ENCODE measurements at places on chromosomes 3 and 15.

DNA sequence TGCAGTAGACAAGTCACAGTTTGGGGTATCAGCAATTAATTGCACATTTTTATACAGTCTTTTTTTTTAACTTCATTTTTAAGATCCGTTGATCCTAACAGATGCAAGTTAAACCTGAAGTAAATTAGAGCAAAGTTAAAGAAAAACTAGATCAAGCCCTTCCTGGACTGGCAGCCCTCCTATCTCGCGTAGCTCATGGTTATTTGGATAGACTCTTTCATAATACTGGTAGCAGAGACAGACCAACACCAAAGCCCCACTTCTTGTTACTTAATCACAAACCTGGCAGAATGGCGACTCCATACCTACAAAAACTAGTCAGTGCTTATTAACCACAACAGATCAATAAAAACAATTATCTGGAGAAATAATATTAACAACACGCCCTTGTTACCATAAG lies 26.8 kb downstream of the SOX2 start:
- DNase-seq = no peak

GRCh38 chr3:179027326-179027900 lies 44.2 kb downstream of the ZMAT3 start:
- DNase-seq = no peak

- DNase-seq = no peak
Observed at GRCh38 chr3:55574671-55575070, 87.6 kb upstream of the WNT5A start.

GRCh38 chr15:67768313-67768977 lies 56.9 kb upstream of the SKOR1 start:
- no peak for DNase-seq

- DNase-seq = no peak
Observed at GRCh38 chr15:72907733-72908132, 124.2 kb upstream of the ADPGK start.

GRCh38 chr3:70556056-70556455 lies 243.6 kb upstream of the MDFIC2 start:
- DNase-seq = no peak

DNA sequence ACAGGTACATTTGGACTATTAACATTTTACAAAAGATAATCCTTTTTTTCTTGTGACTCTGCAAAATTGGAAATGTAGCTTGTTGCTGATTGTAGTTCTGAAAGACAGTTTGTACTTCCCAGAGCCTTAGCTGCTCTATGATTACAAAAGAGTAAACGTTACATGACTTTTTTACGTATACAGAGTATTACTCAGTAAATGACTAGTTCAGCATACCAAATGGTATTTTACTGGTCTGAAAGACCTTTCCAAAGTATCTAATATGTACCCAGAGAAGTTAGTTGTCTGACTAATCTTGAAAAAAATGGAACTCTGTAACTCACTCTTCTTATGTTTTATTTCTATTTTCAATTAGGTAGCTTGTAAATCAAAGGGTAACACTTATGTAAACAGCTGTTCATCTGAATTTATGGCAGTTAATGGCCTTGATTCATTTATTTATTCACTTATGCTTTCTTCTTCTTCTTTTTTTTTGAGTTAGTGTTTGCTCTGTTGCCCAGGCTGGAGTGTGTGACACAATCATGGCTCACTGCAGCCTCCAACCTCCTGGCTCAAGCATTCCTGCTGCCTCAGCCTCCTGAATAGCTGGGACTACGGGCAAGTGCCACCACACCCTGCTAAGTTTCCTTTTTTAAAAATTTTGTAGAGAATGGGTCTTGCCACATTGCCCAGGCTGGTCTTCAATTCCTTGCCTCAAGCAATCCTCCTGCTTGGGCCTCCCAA lies 151.7 kb downstream of the C3orf38 start:
- DNase-seq = no peak

- no peak for DNase-seq
Observed at GRCh38 chr3:26233374-26233773, 389.2 kb upstream of the LRRC3B start.

DNA sequence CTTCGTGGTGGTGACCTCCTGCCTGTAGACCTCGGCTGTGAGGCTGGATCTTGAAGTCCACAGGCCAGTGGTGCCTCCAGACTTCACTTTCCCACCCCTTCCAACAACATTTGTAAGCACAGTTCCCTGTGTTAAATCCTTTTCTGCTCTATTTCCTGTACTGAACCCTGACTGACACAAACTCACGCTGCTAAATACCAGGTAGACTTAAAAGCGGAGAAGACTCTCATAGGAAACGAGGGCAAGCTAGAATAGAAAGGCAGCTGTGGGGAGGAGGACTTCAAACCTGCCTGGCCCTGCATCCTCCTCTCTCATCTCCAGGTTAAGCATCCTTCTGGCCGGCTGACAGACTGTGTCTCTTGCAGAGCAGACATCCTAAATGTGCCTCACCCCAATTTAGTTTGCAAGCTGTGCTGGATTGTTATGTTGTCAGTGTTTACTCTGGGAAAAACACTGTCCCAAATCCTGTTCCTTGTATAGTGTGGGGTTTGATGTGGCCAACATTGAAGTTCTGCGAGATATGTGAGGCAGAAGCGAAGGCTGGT lies 58.5 kb upstream of the LARS2 start:
- DNase-seq = no peak

DNA sequence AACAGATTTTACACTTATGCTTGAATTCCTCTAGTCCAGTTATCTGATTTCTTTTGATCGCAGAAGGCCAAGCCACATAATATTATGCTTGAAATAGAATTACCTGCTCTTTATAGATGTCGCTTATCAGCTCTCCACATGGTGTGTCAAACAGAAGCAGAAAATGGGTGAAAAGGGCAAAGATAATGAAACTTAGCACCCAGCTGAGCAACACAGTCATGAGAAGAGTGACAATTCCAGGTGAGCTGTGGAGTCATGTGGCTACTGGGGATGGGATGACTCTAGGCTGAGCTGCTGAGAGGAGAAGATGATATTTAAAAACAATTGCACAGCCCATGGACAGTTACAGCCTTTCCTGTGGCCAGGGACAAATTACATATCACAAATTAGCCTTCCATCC lies 398.7 kb upstream of the PDZRN3 start:
- DNase-seq = no peak

DNA sequence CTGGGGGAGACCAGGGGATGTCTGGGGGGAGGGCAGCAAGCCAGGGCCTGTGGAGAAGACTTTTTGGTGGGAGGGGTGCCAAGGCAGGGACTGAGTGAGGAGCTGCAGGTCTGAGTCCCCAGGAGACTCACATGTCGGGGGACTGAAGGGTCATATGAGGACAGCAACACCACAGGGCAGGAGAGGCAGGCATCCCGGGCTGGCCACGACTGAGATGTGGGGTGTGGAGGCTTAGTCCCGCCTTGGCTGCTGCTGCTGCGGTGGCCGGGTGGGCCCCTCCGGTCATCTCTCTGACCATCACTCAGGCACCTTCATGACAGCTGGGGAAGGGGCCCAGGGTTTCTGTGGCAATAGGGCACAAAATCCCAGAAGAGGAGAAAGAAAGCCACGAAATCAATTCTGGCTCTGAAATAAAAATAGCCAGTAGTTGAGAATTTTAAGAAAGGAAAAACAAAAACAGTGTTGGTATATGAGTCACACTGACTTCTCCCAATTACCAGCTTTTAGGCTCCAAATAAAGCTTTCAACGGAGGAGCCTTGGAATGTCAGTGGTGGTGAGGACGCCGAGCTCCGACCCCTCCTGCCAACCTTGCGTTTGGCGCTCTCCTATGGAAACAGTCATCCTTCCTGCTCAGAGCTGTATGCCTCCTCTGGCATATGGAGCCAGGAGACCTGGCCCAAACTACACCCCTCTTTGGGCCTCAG lies 52.9 kb upstream of the ITGA11 start:
- no peak for DNase-seq

GRCh38 chr15:101093958-101094357 lies 157.9 kb downstream of the CHSY1 start:
- no peak for DNase-seq

GRCh38 chr15:33086500-33087121 lies 107.9 kb downstream of the FMN1 start:
- DNase-seq = no peak

GRCh38 chr3:72177075-72178050 lies 392.4 kb upstream of the PROK2 start:
- no peak for DNase-seq

DNA sequence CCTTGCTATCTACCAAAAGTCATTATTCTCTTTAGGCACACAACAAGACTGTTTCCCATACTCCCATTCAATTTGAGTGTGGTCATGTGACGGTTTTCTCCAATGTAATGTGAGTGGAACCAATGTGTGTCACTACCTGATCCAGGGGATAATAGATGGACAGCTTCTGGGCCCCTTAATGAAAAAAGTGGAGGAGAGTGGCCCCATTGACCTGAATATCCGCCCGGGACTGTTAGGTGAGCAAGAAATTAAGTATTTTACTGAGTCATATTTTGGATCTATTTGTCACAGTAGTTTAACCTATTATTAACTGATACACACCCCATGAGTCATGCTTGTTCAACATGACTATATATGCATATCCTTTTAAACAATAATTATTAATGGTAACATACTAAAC lies 15.1 kb upstream of the ARID3B start:
- DNase-seq = no peak

- DNase-seq = no peak
Observed at GRCh38 chr3:170797685-170798084, 72.3 kb downstream of the RPL22L1 start.

GRCh38 chr3:191238321-191238817 lies 39.3 kb downstream of the OSTN start:
- no peak for DNase-seq

GRCh38 chr3:153273217-153273616 lies 111.2 kb downstream of the RAP2B start:
- no peak for DNase-seq

- no peak for DNase-seq
Observed at GRCh38 chr15:98735895-98736617, 87.7 kb downstream of the IGF1R start.

GRCh38 chr3:83934192-83935021 lies 1024.4 kb upstream of the CADM2 start:
- no peak for DNase-seq

- DNase-seq = no peak
Observed at GRCh38 chr3:186411994-186412393, 50.0 kb upstream of the DGKG start.

- no peak for DNase-seq
Observed at GRCh38 chr3:142211034-142211433, 14.4 kb downstream of the GK5 start.

- DNase-seq = no peak
Observed at GRCh38 chr3:52874864-52875587, 22.3 kb downstream of the STIMATE start.

All from stimulated activated CD4-positive, alpha-beta T cell treated with anti-CD3 and anti-CD28 coated beads, TNF-alpha, amount 100 ng/mL, for 4 hours (primary cell).